Lower lobe of right lung (tissue), 2 donors: ENCODE measurements at places on chromosomes 2 and 18. TPM values are rescaled to one million over a fixed set of nuclear protein-coding genes. Genes with fewer than 3 reads are reported as not detected.

The ALPG gene
- 0.53 TPM for total RNA-seq

The CCDC68 gene
- total RNA-seq = 20.2 TPM

The STPG4 gene
- 0.77 TPM for total RNA-seq

The EGR4 gene
- total RNA-seq = not detected

DNA sequence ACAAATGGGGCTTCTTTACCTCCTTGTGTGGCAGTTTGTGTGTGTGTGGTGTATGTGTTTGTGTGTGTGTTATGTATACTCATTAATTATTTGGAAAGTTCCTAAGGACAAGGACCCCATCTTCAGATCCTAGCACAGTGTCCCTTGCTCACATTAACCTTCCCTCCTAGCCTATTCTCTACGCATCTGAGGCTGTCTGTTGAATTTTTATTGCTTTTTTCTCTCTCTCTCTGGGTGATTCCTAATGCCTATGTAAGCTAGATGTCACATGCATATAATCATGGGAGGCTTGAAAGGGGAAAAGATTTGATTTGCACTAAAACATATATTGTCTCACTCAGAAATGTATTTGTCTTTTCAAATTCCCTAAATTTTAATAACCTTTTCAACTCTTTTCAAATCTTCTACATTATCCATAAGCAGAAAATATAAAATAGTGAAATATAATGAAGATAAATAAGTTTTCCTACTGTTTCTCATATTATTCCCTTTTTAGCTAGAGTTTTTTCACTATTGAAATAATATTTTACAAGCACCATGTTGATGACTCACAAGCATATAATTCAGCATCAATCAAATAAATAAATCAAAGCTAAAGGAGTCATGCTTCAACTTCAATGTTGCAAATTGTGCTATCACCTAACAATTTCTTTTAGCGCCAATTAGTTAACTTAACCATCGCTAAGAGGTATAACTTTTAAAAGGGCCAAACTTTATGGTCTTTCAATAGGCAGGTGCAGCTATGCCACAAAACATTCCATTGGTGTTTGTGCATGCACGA, 199.0 kb upstream of the ERBB4 start:
- H3K4me1 ChIP-seq = no peaks in the 10 kb centered on the region
- no peak overlapping the region for H3K4me3 ChIP-seq
- H3K36me3 ChIP-seq = no peaks in the 10 kb centered on the region
- no peak overlapping the region for H3K27ac ChIP-seq
- no peaks in the 10 kb centered on the region for H3K27me3 ChIP-seq
